ENCODE measurements at places on chromosomes 12 and 14. TPM values are rescaled to one million over a fixed set of nuclear protein-coding genes. Genes with fewer than 3 reads are reported as not detected.

Gene LALBA
- polyA plus RNA-seq: not detected

Gene KLRB1
- polyA plus RNA-seq: 1.3 TPM

Gene TEX22
- polyA plus RNA-seq: 0.13 TPM

Gene TAS2R14
- polyA plus RNA-seq: 1.2 TPM

Gene ADAMTS20
- polyA plus RNA-seq: not detected

Gene DDX23
- polyA plus RNA-seq: 62.8 TPM

Gene RHOJ
- 33.6 TPM for polyA plus RNA-seq

Gene ALX1
- 0.24 TPM for polyA plus RNA-seq

Gene RNF10
- polyA plus RNA-seq: 98.4 TPM

Gene GSC
- polyA plus RNA-seq: 0.35 TPM

Gene TAS2R50
- not detected for polyA plus RNA-seq

Gene TBX5
- polyA plus RNA-seq: 12.9 TPM

Gene ATXN7L3B
- 21.8 TPM for polyA plus RNA-seq

Gene RPS6KA5
- 13.4 TPM for polyA plus RNA-seq

Gene SRGAP1
- 1.9 TPM for polyA plus RNA-seq

Gene PRH2
- not detected for polyA plus RNA-seq

Gene PLCZ1
- not detected for polyA plus RNA-seq

Gene HOXC9
- polyA plus RNA-seq: 0.73 TPM

Gene CCDC184
- polyA plus RNA-seq: 3.7 TPM

Gene CLEC7A
- 8.4 TPM for polyA plus RNA-seq

Gene E2F7
- 0.08 TPM for polyA plus RNA-seq

Gene FAIM2
- 9.1 TPM for polyA plus RNA-seq

Gene TAS2R7
- polyA plus RNA-seq: not detected

Gene NRIP2
- 4.3 TPM for polyA plus RNA-seq

Gene PLEK2
- polyA plus RNA-seq: 3.9 TPM

Gene AP5M1
- 16.7 TPM for polyA plus RNA-seq

Gene TIMELESS
- 6.2 TPM for polyA plus RNA-seq

Gene CRIP2
- 245 TPM for polyA plus RNA-seq

Gene STON2
- 2.0 TPM for polyA plus RNA-seq

Gene CLECL1
- 0.37 TPM for polyA plus RNA-seq

Gene SERPINA6
- polyA plus RNA-seq: 0.14 TPM
